ENCODE measurements at places on chromosomes 3 and 15.

DNA sequence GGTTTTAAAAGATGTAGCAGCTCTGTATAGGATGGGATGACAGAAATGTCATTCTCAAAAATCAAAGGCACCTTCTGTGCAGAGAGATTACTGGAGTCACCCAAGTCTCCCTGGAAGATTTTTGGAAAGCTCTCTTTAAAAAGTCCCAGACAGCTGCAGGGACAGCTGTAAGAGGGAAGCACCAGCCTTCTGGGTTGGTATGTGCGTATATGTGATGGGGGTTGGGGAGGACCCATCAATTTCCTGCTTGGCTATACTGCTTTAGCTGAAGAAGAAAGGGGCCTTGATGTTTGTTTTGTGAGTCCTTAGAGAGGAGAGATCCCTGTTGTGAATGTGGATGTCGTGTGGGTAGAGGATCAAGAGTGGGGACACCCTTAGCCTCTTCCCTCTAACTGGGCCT lies 5.4 kb upstream of the SEC11A start:
- DNase-seq = no peak

- DNase-seq = no peak
Observed at GRCh38 chr3:72846166-72846565, 2.1 kb downstream of the SHQ1 start.

- peak; percentile 61 for DNase-seq
Observed at GRCh38 chr3:113070681-113071113, 79.9 kb downstream of the GTPBP8 start.

DNA sequence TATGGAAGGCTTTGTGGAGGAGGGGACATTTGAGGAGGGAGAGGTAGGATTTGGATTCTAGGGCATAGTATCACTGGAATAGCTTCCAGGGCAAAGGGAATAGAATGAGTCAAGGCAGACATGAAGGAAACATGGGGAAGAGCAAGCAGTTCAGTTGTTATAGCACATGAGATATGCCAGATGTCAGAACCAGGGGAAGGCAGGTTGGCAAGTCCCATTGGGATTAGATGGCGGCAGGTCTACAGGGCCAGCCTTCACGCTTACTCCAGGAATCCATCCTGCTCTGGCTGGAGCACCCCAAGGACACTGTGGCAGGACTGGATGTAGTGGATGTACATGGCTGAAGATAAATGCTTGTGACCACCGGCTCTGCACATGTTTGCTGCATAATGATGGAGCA lies 120.4 kb upstream of the ST8SIA2 start:
- DNase-seq = no peak

- no peak for DNase-seq
Observed at GRCh38 chr3:129699612-129700011, 93.1 kb upstream of the PLXND1 start.

DNA sequence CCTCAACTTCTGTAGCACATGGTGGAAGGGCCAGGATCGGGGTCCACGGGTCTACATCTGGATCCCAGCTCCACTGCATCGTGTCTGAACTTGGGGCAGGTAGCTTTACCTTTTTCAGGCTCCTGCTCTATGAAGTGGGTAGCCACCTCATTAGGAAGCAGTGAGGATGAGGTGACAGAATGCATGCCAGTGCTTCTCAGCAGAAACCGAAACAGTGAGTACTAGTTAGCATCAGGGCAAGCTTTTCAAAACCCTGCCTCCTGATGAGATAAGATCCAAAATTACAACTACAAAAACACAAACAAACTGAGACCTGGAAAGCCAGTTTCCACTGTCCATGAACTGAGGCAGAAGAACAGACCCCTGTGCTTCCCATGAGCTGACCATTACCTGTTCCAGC lies 77.4 kb downstream of the ANXA2 start:
- no peak for DNase-seq

- no peak for DNase-seq
Observed at GRCh38 chr15:66115568-66116206, 137.9 kb downstream of the MEGF11 start.

- no peak for DNase-seq
Observed at GRCh38 chr15:28017423-28017924, 81.6 kb downstream of the OCA2 start.

DNA sequence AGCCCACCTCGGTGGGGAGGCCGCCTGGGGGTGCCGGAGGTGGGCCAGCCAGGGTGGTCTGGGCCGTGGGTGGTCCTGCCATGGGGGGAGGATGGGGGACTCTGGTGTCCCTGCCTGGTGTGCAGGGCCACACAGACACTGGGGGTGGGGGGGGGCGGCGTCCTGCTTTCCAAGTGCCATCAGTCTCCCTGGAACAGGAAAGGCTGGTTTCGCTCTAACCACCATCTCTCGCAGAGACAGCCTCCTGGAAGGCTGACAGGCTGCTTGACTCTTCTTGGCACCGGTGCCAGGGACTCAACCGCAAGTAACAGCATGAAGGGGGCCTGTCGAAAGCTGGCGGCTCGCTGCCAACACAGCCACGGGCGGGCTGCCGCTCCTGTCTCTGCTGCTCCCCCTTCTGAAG lies 40.3 kb downstream of the RGMA start:
- DNase-seq = no peak

DNA sequence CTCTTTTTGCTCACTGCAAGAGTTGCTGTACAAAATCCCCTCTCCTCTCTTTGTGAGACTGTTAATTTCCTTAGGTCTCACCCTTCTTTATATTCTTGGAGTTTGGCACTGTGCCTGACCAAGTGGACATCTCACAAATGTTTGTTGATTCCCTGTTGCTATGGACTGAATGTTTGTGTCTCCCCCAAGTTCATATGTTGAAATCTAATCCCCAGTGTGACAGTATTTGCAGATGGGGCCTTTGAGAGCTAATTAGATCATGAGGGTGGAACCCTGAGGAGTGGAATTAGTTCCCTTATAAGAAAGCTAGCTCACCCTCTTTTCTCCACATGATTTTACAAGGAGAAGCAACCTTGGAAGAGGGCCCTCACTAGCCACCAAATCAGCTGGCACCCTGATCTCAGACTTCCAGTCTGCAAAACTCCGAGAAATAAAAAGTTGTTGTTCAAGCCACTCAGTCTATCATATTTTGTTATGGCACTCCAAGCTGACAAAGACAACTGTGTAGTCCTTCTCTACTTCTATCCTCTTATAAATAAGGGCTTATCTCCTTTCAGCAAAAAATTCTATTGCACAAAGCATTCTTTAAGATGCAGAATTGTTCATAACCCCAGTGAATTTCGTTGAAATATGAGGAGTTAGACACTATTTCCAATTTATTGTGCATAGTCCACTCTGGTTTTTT lies 65.5 kb upstream of the NPHP3 start:
- peak; percentile 53 for DNase-seq

DNA sequence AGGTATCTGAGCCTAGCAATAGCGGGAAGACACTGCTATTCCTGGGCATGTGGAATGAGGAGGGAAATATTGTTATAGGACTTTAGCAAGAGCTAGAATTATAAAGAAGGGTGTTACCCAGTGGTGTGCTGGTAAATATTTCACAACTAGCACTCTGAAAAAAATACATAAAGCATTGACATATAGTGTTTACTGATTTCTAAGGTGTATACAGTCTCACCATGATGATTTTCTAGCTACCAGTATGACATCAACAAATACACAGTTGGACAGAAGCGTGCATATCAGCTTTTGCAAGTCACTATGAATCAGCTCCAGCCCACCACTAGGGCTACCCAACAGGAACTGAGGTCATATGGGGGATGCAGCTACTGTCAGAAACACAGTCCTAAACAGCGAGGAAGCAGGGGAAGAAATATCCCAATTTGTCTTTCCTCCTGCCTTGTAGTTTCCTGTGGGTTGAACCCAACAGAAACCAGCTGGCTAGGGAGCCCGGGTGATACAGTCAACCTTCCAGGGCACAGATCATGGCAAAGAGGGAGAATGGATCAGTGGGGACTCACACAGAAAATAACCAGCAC lies 39.6 kb downstream of the HGD start:
- DNase-seq = no peak

DNA sequence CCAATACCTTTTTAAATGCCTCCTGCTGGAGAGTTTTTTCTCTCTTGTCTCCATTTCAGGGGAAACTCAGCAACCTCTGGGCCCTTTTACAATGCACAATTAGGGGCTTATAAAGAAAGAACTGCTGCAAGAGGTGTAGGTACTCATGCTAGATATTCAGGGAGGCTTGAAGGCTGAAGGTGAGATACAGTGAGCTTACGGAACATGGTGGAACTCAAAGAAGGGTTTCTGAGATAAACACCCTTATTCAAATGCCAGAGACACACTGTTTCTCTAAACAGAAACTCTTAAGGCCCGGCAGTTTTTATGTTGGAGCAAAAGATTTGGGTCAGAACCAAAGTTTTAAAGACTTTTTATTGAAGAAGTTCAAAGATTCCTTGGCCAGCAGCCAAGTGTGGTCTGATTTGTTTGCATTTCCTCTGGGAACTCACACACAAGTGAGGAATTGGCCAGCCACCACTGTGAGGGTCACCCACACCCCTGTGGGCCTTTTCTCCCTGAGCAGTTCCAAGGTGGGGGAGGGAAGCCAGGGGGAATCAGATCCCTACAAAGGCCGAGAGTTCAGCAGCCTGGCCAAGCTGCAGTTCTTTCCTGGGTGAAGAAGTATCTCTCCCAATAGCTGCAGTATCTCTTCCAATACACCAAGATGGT lies 47.8 kb downstream of the TNFAIP8L3 start:
- peak; percentile 43 for DNase-seq

DNA sequence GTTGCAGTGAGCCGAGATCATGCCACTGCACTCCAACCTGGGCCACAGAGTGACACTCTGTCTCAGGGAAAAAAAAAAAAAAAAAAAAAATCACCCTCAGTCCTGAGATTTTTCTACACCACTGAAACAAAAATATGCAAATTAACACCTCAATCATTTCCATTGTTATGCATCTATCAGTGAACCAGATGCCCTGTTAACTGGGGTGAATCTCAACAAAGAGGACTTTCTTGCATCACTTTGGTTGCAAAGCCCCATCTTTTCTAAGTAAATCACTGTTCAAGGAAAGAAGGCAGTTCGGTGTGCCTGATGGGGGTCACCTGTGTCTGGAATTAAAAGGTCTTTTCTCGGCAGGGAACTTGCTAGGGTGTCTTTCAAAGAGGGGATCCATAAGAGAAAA lies 421.6 kb downstream of the EPHB1 start:
- DNase-seq = no peak

DNA sequence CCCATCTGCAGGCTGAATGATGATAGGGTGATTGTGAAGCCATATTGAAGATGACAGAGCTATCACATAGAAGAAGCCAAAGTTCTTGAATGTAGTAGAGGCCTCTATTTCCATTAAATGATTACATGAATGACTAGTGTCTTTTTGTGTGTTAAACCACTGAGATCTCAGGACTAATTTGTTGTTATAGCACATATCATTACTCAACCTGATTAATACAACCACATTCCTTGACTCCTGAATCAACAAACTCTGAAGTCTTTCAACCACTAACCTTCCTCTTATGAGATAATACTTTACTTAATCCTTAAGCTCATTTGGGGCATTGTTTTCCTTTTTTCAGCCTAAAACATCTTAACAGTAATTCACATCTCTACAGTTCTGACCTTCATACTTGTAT lies 564.5 kb upstream of the ADAMTS9 start:
- DNase-seq = no peak

DNA sequence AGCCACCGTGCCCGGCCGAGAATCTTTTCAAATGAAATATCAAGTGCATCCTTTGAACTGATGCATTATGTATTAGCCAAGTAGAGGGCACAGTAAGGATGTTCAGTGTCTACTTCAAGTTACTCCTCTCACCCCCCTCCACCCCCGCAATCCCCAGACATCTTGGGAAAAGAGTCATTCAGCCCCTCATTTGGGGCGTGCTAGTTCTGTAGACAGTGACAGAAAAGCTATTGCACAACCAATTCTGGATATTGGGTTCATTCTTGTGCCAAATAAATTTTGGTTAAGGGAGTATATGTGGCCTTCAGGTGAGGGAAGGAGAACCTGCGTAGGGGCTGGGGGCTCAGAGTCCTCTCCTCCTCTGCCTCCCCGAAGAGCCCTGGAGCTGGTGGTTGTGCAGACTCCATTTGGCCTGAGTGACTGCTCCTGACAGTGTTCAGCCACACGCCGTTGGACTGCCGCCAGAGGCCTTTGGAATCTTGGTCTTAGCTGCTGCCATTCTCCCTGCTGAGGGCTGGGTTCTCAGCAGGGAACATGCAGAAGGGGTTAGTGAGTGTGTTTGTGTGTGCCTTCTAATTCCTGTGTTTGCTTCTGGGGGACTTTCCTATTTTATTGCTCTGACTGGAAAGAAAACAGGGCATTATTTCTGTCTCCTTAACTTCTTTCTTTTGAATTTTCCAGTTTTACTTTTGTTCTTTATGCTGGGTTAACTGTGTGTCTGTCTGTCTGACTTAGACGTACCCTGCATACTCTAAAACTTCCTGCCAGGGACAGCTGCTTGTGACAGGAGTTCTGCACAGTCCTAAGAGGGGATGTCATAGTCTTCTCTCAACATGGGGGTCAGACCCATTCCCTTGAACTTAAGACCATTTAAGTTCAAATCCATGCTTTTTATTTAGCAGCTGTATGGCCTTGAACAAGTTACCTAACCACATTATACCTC lies 21.0 kb downstream of the RARB start:
- peak; percentile 89 for DNase-seq

DNA sequence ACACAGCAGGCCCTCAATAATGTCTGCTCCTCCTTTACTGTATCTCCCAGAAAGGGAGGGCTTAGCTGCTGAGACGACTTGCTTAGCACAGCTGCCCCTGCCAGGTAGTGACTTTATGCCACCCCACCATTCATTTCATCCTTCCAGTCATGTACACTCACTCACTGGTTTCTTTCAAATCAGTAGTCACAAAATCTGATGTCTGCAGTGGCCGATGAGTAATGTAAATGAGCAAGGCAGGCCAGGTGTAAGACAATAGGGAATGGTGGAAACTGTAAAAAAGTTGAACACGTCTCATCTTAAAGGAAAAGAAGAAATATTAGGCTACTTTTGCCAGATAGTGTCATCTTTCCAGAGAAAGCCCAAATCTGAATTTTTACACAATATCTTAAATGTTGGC lies 207.6 kb upstream of the PRICKLE2 start:
- no peak for DNase-seq

- no peak for DNase-seq
Observed at GRCh38 chr3:178680489-178680888, 144.3 kb downstream of the KCNMB2 start.

DNA sequence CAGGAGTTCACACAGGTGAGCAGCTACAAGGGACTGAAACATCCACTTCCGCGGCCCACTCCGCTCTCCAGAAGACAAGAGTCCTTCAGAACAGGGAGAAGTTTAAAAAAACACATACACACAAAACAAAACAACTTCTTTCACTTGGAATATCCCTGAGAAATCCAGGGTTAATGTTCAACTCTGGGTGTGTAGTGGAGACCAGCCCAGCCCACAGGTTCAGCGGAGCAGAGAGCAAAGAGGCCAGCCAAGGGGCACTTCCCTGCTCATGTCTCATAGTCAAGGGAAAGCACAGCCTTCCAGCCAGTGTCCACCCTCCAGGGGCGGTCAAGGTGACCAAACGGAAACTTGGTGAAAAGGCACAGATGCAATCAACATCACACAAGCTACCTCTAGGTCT lies 41.6 kb downstream of the WNT5A start:
- DNase-seq = no peak

Measured in adipocyte (in vitro differentiated cells).